ENCODE measurements at places on chromosomes 16 and 17.

DNA sequence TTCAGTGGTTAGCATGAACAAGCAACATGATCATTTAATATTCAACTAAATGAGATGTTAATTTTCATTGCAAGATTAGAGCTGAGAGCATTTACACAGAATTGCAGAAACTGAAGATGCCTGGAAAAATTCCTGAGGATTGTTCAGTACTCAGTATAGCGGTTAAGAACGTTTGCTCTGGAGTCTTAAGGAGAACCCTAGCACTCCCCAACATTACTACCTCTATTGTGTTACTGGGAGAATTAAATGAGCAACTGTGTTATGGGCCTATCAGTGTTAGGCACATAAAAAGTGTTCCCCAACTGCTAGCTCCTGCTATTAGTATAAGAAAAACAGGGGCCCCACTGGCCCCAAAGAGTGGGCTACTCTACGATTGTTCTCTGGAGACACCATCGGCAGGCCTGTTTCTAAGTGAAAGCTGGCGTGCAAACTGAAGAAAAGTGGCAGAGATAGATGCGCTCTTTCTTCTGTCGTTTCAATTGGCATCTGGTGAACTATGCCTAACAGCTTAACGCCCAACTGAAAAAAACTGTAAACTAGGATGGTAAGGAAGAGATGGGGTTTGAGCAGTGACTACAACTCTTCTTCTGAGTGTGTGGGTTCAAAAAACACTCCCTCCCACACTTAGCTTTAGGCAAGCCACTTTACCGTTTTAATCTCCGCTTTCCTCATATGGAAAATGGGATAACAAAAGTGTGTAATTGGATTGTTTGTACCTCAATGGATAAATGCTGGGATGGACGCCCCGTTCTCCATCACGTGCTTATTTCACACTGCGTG lies 1.3 kb downstream of the CDR2 start:
- no peak for DNase-seq

- DNase-seq = no peak
Observed at GRCh38 chr16:21321736-21322135, 43.6 kb upstream of the CRYM start.

- DNase-seq = no peak
Observed at GRCh38 chr16:86403541-86404163, 106.7 kb upstream of the FOXF1 start.

DNA sequence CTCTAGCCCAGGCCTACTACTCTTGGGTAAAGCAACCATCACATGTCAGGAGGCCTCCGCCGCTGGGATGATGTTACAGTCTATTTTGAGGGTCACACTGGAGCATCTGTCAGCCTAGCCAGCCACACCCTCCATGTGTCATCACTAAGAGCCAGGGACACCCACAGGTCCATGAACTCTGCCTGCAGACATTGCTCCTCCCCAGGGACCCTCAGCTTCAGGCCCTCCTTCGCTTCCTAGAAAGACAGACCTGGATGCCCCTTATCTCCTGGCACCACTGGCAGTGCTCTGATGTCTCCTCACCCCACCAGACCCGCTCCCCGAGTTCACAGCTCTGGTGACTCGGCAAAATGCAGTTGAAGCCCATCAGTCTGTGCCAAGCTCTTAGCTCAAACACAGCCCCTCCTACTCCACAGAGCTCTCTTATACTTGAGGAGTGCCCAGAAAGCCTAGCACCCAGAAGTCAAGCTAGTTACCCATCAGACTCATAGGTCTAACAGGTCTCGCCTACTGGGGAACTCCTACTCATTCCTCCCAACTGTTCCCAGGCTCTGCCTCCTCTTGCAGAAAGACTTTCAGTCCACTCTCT lies 5.9 kb downstream of the RANBP10 start:
- DNase-seq = no peak

GRCh38 chr17:39939588-39940419 lies 12.3 kb downstream of the LRRC3C start:
- no peak for DNase-seq

All from dorsolateral prefrontal cortex (tissue), 122 donors.